AG08395 (cell line): ENCODE measurements at places on chromosomes 16 and 17.

DNA sequence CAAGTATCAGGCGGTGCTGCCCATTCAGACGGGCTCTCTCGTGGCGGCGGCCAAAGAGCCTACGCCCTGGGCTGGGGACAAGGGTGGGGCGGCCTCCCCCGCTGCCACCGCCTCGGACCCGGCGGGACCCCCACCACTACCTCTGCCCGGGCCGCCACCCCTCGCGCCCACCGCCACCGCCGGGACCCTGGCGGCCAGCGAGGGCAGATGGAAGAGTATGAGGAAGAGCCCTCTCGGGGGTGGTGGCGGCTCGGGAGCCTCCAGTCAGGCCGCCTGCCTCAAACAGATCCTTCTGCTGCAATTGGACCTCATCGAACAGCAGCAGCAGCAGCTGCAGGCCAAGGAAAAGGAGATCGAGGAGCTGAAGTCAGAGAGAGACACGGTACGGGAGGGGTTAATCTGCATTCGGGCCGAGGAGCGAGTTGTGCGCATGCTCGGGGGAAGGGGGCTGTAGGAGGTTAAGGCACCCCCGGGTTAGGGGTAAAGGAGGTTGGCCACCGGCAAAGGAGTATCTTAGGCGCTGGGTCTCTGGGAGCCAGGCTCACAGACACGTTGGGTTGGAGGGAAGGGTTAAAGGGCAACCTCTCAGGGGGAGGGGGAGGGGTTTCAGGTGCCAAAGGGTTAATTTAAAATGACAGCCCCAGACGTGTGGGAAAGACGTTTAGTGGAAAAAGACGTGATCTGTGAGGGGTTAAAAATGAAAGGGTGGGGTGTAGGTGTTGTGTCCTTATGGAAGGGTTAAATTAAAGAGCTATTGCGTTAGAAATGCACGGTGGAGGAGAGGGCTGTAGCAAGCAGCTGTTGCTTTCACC lies 1.4 kb downstream of the MSL1 start:
- DNase-seq = peak; percentile 65

- DNase-seq = peak; percentile 51
Observed at GRCh38 chr16:15440852-15441251, 6.5 kb downstream of the BMERB1 start.

GRCh38 chr16:74902161-74902560 lies 82.8 kb downstream of the WDR59 start:
- no peak for DNase-seq

DNA sequence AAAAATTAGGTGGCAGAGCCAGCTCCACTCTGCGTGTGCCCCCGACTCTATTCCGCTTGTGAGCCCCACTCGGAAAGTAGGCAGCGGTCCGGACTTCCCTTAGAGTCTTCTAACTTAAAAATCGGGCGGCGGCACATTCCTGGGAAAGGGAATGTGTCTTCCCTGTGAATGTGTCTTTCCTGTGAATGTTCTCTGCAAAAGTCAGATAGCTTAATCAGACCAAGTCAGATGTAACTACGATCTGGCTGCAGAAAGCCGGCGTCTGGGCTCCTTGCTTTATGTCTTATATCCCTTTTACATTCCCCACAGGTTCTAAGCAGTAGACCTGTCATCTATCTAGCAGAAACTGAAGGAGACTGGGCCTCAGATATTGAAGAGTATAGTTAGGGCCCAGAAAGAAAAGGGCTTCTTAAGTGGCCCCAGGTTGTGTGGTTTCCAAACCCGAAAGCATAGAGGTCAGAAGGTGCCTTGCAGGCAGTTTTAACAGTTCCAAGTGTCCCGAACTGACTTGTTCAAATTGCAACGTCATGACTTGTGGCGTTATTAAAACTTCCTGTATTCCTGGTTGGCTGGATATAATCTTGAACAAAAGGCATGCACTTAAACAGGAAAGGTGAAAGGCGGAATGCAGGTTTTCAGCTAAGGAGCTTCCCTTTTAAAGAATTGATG lies 601 bp downstream of the PHKB start:
- peak; percentile 27 for DNase-seq

DNA sequence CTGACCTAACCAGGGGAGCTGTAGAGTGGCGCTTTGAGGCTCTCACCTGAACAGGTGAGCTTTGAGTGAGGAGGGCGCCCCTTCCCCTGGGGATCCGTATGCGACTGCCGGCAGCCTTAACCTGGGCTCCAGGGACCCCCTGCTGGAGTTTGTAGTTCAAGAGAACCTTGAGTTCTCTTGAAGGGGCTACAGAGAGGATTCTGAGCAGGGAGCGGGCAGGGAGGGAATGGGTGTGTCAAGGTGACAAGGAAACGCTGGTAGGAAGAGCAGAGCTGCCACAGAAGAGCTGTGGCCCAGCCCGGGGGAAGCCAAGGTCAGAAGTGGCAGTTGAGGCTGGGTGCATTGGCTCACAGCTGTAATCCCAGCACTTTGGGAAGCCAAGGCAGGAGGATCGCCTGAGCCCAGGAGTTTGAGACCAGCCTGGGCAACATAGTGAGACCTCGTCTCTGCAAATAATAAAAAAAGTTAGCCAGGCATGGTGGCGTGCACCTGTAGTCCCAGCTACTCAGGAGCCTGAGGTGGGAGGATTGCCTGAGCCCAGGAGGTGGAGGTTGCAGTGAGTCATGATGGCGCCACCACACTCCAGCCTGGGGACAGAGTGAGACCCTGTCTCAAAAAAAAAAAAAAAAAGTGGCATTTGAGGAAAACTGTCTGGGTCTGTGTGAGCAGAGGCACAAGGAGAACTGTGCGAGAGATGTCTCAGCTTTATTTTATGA lies 1.2 kb downstream of the LLGL2 start:
- DNase-seq = no peak

DNA sequence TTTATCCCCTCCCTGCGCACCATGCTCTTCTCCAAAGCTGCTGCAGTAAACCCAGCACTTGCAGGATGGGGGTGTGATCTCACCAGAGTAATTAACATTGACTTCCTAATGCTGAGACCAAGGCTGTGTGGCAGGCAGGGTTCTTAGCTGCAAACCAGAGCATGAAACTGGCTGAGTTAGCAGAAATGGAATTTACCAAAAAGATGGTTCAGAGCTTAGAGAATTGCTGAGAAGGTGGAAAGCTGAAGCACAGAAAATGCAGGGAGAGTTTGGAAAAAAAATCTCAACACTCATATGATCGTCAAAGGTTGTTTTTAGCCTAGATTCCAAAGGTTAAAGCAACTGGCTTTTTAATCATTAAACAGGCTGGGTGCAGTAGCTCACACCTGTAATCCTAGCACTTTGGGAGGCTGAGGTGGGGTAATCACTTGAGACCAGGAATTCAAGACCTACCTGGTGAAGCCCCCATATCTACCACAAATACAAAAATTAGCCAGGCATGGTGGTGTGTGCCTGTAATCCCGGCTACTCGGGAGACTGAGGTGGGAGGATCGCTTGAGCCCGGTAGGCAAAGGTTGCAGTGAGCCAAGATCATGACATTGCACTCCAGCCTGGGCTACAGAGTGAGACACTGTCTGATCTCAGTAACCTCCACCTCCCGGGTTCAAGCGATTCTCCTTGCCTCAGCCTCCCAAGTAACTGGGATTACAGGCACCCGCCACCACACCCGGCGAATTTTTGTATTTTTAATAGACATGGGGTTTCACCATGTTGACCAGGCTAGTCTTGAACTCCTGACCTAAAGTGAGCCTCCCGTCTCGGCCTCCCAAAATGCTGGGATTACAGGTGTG lies 6.0 kb upstream of the TXNDC11 start:
- no peak for DNase-seq

- DNase-seq = no peak
Observed at GRCh38 chr16:17053536-17054160, 417.1 kb downstream of the XYLT1 start.

GRCh38 chr16:76199681-76200220 lies 77.5 kb upstream of the CNTNAP4 start:
- no peak for DNase-seq

- no peak for DNase-seq
Observed at GRCh38 chr16:11196286-11196828, 59.6 kb downstream of the SOCS1 start.

- DNase-seq = no peak
Observed at GRCh38 chr16:27267037-27267677, 1.4 kb downstream of the NSMCE1 start.

DNA sequence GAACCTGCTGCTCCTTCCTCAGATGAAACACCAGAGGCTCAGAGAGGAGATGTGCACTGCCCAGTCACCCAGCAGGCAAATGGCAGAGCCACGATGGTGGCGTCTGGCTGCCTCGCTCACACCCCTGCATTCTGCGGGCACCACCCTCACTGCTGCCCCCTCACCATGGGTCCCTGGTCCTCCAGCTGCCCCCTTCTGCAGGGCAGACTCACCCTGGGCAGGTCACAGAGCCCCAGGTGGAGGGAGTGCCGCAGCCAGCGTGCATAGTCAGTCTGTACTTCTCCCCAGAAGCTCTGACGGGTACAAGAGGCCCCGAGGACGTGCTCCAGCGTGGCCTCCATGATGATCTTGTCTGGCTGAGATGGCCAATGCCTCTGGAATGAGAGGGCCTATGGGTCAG lies 52.9 kb downstream of the RMI2 start:
- DNase-seq = no peak
